Activated naive CD4-positive, alpha-beta T cell treated with Interleukin-2 at 50 U/mL for 16 hours (primary cell): ENCODE measurements at places on chromosomes 12 and 14.

- DNase-seq, result no peak
These were observed 287.4 kb upstream of the ALG10 start for GRCh38 chr12:33734871-33735270.

GRCh38 chr14:70599345-70599744 lies 1.1 kb downstream of the MED6 start:
- no peak for DNase-seq

GRCh38 chr14:25032092-25032784 lies 17.7 kb downstream of the STXBP6 start:
- no peak for DNase-seq

DNA sequence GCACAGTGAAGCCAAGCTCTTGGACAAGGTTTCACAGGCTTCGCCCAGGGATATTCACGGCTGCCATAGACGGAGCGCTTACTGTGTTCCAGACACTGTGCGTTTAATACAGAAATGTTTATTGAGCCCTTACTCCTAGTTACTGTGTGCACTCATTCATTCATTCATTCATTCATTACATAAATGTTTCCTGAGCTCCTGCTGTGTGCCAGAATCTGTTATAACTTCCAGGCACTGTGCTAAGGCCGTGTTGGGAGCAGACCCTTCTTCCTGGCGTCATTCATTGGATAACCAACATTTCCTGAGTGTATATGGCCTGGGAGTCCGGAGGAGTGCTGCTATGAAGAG lies 760 bp upstream of the MED13L start:
- no peak for DNase-seq

DNA sequence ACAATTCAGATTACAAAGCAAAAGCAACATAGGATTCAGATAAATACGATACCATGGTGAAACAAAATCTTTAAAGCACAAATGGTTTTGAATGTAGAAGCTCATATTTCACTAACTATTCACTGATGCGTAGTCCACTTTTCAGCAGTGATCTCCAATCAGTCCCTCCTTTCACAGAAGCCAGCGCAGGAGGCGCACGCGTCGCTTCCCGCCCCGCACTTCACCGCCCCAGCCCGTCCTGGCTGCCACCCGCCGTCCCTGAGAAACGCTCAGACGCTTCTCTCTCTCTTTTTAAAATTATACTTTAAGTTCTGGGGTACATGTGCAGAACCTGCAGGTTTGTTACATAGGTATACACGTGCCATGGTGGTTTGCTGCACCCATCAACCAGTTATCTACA lies 19.8 kb upstream of the CHFR start:
- DNase-seq, result no peak

DNA sequence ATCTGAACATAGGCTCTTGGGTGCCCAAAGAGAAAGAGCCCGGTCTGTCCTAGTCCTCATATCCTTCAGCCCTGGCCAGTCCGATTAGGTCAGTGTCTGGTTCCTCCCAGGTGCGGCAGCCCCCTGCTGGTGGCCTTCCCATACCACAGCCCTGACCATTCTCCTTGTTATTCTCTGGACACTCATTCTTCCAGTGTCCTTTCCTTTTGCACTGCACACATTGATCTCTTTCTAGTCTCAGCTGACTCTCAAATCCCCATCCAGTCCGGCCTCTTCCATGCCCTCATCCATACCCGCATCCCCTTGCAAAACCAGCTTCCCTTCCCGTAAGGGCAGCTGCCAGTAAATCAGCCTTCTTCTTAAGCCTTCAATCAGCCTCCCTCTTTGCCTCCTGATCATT lies 1316.3 kb downstream of the TMEM121 start:
- no peak for DNase-seq

GRCh38 chr12:66119229-66119869 lies 11.2 kb downstream of the LLPH start:
- no peak for DNase-seq

DNA sequence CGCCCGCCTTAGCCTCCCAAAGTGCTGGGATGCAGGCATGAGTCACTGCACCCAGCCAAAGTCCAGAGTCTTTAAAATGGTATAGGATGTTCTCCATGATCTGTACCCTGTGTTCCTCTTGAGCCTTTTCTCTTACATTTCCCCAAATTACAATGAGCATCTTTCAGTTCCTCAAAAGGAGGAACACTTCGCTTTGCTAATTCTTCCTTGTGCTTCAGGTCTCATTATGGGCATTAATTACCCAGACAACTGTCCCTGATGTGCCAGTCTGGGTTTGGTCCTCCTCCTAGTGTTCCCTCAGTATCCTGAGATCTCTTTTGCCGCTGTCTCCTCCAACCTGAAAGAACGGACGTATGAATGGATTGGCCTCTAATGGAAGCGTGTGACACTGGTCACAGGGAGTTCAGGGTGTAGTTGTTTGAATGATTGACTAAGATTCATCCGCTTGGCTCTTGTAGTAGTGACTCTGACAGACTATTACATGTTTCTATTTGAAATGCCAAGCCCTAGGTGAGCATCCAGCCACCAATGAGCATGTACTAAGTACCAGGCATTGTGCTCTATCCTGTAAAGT lies 8.2 kb downstream of the PRKCH start:
- no peak for DNase-seq

- no peak for DNase-seq
These were observed at the start of gene ANKS1B for GRCh38 chr12:99984271-99985128. TSS of gene ANKS1B (minus strand) at chr12:99984936. CDS start at chr12:99984237, 699 bp downstream.

DNA sequence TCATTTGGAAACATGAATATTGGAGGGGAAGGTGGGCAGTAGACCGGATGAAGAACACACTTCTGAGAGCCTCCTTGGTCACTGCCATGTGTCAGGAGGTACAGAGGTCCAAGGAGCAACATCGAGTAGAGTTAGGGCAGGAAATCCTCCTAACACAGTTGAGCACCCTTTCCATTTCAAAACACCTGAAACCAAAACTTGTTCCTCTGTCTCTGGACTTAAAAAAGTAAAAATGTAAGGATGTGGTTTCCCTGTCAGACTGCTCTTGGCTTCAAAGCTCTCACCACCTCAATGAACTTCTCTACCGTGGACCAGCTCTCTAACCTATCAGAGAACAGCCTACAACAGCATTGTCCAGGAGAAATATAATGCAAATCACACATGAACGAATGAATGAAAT lies 573.9 kb downstream of the NOVA1 start:
- DNase-seq, result no peak

DNA sequence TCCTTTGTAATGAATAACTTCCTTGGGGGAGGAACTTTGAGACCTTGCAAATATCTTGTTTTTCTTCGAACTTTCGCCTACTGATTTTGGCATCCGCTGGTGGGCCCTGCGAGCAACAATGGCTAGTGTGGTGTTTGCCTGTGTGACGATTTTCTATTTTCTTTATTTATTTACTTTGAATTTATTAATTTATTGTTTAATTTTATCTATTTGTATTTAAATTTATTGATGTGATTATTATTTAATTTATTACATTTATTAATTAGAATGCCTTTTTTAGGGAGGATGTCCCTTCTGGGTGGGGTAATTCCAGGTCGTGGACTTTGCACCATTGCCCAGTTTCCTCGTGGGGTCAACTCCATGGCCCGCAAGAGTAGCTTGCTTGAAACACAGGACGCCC lies 149.7 kb downstream of the ZNF664 start:
- no peak for DNase-seq

- no peak for DNase-seq
These were observed 23.6 kb upstream of the USP44 start for GRCh38 chr12:95574799-95575452.

- DNase-seq, result no peak
These were observed 263.4 kb upstream of the PLEKHG7 start for GRCh38 chr12:92439420-92439805.

DNA sequence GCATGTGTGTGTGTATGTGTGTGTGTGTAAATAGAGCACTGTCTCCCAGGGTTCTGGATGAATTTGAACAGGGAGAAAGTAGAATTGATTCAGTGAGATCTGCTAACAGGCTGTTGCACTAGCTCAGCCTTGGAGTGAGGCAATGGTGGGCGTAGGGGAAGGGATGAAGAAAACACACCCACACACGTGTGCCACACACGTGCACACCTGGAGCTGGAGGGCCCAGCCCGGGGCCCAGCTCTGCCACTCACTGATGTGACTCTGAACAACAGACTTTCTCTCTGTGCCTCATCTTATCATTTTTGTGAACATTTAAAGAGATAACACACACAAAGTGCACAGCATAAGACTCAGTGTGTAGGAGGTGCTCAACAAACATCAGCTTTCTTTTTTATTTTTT lies 4.2 kb downstream of the ACACB start:
- no peak for DNase-seq

GRCh38 chr14:38175658-38176057 lies 32.0 kb upstream of the SSTR1 start:
- DNase-seq, result no peak

DNA sequence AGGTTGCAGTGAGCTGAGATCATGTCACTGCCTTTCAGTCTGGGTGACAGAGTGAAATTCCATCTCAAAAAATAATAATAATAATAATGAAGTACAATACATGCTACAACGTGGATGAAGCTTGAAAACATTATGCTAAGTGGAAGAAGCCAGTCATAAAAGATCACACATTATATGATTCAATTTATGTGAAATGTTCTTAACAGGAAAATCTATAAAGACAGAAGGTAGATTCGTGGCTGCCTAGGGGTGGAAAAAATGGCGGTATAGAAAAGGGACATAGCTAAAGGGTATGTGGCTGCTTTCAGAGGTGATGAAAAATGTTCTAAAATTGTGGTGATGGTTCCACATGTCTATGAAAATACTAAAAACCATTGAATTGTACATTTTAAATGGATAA lies 41.0 kb upstream of the AMIGO2 start:
- DNase-seq, result no peak

- no peak for DNase-seq
These were observed 52.3 kb downstream of the PLXNC1 start for GRCh38 chr12:94200695-94201094.

DNA sequence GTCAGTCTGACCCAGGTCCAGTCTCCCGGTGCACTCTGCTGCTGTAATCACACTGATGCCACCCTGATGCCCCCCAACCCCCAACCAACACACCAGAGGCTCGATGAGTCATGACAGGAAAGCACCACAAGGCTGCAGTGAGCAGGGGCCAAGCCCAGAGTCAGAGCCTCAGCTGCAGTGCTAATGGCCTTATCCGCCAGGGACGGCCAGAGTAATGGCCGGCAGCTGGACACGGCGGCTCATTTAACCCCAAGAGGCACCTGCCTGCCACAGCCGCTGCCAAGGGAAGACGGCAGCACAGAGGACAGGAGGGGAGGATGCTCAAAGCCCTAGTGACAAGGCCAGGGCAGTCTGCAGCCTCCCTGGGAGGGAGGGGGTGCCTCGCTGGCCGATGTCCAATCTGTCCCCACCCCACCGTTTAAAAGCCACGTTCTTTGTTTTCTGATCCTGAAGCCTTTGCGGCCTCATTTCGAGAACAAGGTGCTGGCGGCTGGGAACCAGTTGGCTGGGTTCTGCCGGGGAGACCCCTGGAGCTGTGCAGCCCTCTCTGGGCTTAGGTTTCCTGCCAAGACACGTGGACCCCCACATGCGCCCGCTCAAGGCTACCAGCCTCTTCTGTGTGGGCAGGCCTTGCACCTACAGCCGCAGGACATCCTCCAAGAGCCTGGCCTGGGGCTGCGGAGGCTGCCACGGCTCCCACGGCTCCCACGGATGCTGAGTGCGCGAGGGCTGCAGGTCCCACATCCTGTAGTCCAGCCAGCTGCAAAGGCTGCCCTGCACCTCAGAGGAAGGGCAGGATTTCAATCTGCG lies 13.1 kb downstream of the CCDC85C start:
- no peak for DNase-seq

DNA sequence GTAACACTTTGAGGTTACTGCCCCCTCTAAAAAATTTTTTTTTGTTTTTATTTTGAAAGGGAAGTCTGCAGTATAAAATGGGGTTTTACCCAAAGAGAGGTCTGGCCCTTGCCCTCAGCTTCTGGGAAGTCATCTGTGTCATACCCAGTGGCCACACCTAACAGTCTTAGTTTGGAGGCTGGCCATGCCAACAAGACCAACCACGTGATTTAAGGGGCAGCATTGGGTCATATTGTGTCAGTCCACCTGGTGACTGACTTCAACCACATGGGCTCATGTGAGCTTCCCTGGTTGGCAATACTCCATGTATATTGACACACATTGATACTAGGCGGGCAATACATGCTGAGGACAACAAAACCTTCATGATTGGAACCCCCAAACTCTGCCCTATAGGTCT lies 173.9 kb downstream of the GXYLT1 start:
- DNase-seq, result no peak

DNA sequence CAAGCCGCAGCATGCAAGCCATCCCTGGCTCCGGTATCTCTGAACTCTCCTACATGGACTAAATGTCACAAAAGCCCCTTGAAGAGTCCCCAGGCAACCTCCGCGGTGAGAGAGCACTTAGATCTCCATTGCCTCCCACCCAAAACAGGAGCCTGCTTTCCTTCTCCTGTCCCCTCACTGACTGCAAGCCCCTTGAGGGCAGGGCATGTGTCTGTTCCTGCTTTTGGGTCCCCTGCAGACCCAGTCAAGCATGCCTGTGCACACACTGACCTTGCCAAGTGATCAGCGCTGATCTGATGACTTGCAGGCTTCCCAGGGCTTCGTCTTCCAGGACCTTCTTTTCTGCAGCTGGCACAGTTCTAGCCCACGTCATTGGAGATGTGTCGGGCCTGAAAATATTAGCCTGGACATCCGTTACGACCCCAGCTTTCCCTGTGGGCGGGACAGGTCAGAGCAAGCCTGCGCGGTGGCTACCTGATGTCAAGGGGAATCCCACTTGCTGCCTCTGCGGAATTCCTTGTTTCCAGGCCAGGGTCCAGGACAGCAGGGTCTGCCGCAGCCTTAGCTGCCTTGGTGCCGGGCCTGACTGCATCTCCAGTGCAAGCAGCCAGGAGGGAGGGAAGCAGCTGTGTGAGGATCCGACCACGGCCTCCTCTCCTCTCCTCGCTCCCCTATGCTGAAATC lies 92.5 kb downstream of the FBXL14 start:
- DNase-seq, result no peak

DNA sequence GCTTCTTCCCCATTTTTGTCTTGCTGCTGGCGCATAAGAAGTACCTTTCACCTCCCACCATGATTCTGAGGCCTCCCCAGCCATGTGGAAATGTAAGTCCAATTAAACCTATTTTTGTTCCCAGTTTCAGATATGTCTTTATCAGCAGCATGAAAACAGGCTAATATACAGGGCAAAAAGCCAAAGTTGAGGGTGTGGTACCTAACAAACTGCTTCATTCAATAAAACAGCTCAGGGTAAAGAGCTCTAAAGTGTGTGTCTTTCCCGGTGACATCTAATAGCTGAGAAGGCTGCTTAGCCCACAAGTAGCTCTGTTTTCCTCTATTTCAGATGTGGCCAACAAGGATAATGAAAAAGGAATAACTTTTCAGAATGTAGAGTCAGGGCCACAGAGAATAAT lies 76.7 kb upstream of the SLC8A3 start:
- no peak for DNase-seq
